ENCODE measurements at places on chromosomes 3 and 15.

DNA sequence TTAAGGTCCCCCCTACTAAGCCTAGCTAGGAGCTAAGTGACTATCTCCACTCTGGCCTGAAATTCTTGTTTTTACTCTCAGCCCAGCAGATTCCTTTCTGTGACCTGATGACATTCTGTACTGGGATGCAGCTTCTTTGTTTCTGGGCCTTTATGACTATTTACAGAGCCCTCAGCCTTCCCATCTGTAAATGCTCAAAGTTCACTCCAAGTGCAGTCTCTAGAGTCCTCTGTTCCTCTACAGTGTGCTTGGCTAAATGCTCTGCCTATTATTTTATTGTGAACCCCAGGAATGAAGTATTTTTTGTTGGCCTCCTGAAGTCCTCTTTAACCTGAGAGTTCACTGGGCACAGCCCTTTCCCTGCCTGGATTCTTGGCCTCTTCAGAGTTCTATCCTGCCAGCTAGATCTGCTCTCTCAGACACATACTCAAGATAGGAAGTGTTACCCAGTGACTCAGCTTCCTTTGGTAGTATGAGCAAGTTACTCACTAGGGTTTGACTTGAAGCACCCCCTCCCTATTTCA lies 278.1 kb upstream of the P2RY1 start:
- DNase-seq, result no peak

DNA sequence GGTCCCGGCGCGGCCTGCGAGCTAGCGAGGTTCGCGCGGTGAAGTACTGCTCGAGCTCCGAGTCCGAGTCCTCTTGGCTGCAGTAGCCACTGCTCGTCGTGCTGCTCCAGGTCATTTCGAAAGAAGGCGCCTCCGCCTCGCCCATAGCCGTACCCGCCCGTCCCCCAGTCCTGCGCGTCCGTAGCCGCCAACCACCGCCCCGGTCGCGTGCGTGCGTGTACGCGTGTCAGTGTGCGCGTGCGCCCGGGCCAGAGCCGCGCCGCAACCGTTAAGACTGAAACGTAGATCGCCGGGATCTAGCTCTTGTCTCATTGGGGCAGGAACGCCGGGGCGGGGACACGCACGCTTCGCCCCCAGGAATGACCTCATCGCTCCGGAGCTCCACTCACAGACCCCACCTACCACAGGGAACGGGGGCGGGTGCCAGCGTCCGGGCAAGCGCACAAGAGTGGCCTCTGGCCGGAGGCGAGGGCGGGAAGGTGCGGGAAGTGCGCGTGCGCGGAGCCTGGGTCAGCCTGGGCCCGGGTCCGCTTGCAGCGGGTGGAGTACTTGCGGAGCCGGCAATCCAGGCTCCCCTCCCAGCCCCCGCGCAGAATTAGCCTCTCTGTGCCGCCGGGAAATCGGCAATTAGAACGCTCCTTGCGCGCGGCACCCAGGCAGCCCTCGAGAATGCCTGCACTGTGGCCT lies 3.3 kb downstream of the RASSF1 start:
- peak; percentile 94 for DNase-seq

DNA sequence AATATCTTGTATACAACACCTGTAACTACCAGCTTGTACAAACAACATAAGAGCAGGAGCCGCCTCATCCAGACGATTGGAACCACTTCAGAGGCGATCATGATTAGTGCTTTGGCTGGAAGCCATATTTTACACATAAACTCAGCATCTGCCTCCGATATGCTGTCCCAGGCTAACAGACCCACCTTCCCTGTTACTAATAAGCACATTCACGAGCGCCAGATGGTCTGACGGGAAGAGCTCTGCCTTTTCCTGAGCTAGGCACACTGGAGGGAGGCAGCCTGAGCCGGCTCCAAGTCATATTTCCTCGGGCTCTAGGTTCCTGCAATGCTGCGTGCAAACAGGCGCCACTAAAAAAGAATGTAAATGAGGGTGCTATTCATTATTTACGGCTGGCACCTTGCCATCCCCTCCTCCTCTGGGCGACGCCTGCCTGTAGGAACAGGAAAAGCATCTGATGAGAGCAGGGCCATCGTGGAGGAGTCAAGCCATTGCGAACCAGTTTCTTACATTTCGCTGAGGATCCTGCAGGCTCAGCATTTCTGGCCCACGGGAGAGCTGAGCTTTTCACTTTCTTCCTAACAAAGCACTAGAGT lies 98.2 kb downstream of the ANXA2 start:
- no peak for DNase-seq

GRCh38 chr3:150610785-150611184 lies 7.7 kb downstream of the SELENOT start:
- DNase-seq, result no peak

- no peak for DNase-seq
Measured at GRCh38 chr3:135930255-135930654, 35.3 kb upstream of the PPP2R3A start.

DNA sequence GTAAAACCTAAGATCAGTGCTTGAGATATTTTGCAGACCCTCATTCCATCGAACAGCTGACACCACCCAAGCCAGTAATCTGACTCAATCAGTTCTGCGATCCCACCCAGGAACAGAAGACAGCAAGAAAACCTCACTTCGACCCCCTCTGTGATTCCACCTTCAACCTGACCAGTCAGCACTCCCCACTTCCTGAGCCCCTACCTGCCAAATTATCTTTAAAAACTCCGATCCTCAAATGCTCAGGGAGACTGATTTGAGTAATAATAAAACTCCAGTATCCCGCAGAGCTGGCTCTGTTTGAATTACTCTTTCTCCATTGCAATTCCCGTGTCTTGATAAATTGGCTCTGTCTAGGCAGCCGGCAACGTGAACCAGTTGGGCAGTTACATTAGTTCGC lies 25.7 kb upstream of the CLDN16 start:
- no peak for DNase-seq

GRCh38 chr3:71356265-71356664 lies 227.3 kb downstream of the FOXP1 start:
- no peak for DNase-seq

DNA sequence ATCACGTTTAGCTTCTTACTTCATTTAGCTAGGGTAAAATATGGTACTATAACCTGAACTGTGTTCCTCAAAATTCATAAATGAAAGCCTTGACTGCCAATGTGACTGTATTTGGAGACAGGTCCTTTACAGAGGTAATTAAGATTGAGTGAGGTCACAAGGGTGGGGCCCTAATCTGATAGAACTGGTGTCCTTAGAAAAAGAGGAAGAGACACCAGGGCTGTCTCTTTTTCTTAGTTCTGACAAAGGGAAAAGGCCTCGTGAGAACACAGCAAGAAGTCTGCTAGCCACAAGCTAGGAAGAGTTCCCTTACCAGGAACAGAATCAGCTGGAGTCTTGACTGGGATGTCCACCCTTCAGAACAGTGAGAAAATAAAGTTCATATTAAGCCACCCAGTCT lies 162.7 kb downstream of the GMNC start:
- DNase-seq, result no peak

DNA sequence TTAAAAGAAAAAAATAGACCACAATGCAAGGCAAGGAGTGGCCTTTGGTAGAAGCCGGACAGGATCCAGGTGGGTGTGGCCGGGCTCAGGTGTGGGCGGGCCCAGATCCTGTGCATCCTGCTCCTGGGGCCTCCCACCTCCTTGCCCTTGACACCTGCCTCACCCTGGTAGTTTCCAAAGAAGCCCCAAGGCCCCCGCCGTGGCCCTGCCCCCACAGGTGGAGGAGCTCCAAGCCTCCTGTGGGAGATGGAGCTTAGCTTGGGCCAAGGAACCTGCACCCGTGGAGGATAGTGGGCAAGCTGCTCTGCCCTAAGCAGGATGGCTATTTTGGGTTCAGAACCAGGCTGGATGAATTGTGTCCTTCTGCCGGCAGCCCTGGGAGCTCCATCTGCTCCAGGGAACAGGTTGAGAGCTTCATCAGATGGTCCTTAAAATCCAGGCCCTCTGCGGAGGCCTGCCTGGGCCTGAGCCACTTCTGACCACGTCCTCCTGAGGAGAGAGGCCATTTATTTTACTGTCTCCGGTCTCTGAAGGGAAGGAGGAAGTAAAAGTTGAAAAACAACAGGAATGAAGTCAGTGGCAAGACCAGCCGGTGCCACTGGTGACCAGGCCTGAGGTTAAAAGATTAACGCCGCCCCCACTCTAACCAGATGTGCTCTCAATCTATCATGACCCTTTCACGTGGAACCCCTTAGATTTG lies 53.9 kb upstream of the KLF13 start:
- DNase-seq, result no peak

DNA sequence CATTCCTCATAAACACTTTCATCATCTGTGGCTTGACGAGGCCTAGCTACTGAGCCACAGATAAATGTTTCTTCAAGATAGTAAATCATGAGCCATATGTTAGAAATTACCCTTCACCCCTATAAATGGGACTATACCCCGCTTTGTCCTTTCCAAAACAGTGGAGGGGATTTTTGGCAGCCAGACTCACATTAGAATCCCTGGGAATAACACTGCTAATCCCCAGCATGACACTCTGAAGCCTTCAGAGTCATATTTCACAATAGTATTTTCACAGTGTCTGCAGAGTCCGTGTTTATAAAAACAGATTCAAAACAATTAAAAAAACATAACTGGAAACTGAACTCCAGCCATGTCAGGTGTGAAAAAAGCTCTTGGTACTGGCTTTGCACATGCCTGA lies 271.6 kb downstream of the ERC2 start:
- DNase-seq, result no peak

- no peak for DNase-seq
Measured at GRCh38 chr15:73578026-73578425, 55.2 kb downstream of the NPTN start.

- DNase-seq, result no peak
Measured at GRCh38 chr3:177598097-177598833, 401.0 kb upstream of the TBL1XR1 start.

GRCh38 chr3:62024882-62025281 lies 348.5 kb downstream of the FEZF2 start:
- no peak for DNase-seq

DNA sequence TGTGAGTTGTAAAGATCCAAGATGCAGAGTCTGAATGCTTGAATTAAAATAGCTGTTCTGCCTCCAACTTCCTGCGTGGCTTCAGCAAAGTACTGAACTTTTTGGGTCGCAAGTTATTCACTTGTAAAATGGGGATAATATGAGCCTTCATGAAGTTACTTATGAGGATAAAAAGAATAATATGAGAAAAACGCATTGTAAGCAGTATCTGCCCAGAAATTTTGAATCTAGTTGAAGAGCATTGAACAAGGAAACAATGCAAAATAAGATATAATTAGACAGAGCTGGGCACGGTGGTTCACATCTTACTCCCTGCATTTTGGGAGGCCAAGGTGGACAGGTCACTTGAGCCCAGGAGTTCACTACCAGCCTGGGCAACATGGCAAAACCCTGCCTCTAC lies 37.8 kb downstream of the AQP9 start:
- DNase-seq, result no peak

DNA sequence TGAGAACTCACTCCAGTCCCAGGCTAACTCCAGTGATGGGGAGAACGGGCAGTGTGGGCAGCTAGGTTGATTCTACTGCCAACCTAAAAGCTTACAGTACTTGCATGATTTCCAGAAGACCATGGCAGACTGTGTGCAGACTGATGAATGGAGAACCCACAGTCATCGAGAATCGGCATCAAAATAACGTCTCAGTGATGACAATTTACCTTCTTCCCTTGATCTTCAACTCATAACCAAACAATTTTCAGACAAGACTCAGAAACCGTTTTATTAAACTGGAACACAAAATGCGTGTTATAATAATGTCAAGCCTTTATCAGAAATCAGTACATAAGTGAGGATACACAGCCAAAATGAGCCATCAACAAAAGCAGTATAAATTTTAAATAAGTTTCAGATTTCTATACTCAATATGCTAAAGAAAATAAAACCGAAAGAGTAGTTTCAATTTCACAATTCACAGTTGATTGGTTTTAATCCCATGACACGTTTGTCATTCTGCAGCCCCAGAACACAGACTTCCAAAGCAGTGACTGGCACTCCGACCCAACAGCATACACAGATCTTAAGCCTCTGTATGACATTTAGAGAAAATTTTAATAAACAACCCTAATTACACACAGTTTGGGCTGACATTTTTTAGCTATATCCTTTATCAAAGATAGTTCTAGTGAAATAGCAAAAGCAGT lies 54.5 kb downstream of the ZMAT3 start:
- DNase-seq, result no peak

GRCh38 chr15:42549032-42549491 lies 424 bp downstream of the HAUS2 start:
- DNase-seq, result no peak

DNA sequence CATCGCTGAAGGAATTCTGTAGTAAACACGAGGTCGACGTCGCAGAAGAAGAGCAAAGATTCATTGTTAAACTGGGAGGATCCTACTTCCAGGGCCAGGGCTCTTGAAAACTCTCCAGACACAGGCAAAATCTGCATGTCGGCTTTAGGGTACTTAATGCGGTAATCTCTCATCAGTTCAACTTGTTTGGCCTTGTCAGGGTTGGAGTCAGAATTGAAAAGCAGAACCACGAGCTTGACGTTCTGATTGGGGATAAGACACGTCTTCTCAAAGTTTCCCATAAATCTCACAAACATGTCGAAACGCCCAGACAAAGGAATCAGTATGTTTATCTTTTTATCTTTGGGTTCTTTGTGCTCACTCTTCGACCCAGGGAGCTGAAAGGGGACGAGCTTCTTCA lies 74.0 kb downstream of the CHSY1 start:
- DNase-seq, result no peak

DNA sequence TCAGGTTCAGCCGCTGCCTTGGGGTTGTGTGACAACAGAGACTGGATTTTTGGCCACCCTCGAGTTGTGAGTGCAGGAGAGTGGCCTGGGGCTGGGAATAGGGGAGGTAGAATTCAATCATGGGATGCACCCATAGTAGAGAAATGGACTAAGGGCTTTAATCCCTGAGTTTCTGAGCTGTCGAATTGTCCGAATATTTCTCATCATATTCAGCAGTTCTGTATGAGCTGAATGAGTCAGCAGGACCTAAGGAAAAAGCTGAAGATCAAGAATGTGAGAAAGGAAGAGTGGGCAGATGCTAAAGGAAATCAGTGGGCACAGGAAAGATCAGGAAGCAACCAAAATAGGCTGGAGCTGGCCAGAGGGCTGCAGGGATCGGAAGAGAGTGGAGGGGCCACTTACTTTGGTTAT lies 44.4 kb upstream of the SACM1L start:
- no peak for DNase-seq

- no peak for DNase-seq
Measured at GRCh38 chr15:60076582-60077276, 72.6 kb downstream of the FOXB1 start.

DNA sequence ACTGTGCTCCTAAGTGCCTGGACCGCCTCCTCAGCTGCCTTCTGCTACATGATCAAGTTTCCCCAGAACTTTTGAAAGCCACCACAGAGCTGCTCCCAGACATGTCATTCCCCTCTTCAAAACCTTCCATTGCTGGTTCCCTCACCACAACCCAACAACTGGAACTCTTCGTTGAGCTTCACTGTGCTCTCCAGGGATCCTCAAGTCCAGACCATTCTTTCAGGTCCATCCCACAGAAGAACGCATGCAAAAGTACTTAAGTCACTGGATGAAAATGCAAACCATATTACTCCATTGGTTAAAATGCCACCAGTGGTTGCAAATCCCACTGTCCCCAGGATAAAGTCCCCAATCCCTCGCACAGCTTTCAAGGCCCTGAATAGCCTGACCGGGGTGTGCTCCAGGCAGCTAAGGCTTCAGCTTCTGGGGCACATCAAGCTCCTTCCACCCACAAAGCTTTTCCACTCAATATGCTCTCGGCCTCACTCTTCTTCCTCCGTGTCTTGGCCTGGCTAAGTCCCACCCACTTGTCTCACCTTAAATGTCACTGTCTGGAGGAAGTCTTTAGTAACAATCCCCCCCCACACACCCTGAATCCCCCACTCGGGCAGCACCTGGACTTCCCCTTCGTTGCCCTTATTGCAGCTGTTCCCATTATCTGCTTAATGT lies 84.8 kb downstream of the XXYLT1 start:
- DNase-seq, result no peak
